Activated T-cell treated with anti-CD3 and anti-CD28 coated beads for 1 hour (primary cell): ENCODE measurements at places on chromosomes 3 and 15.

GRCh38 chr3:72288955-72289691 is 504.2 kb upstream of the PROK2 start:
- DNase-seq: no peak

GRCh38 chr3:34683851-34684250 is 885.4 kb downstream of the PDCD6IP start:
- no peak for DNase-seq

- DNase-seq: no peak
These were observed 199.4 kb downstream of the SATB1 start for GRCh38 chr3:18225709-18226108.

DNA sequence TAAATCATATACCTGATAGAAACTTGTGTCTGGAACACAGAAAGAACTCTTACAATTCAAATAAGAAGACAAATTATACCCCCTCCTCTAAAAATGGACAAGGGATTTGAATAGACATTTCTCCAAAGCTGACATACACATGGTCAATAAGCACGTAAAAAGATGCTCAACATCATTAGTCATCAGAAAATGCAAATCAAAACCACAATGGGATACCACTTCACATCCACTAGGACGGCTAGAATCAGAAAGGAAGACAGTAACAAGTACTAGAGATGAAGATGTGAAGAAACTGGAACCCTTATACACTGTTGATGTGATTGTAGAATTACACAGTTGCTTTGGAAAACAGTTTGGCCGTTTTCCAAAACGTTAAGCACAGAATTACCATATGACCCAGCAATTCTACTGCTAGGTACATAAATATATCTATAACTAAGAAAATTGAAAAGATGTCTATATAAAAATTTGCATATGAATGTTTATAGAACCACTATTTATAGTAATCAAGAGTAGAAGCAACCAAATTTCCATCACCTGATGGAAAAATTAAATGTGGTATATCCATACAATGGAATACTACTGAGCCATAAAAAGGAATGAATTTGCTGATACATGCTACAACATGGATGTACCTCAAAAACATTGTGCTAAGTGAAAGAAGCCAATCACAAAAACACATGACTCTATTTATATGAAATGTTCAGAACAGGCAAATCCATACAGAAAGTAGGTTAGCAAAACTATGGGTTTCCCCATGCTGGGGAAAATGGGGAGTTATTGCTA is 60.8 kb downstream of the GREM1 start:
- DNase-seq: no peak

- no peak for DNase-seq
These were observed 83.2 kb downstream of the NFKBIZ start for GRCh38 chr3:101932326-101933068.

- no peak for DNase-seq
These were observed 71.9 kb downstream of the SSR3 start for GRCh38 chr3:156483002-156483401.

DNA sequence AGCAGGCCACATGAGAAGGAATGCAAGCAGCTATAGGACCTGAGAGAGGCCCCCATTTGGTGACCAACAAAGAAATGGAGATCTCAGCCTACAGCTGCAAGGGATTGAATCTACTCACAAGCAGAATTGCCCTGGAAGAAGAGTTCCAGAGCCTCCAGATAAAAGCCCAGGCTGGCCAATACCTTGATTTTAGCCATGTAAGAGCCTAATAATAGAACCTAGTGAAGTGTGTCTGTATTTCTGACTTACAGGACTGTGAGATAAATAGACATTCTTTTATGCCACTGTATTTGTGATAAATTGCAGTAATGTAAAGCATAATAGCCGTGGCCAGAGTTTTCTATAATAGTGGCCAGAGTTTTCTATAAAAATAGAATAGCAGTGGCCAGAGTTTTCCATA is 254.6 kb downstream of the PYDC2 start:
- no peak for DNase-seq

DNA sequence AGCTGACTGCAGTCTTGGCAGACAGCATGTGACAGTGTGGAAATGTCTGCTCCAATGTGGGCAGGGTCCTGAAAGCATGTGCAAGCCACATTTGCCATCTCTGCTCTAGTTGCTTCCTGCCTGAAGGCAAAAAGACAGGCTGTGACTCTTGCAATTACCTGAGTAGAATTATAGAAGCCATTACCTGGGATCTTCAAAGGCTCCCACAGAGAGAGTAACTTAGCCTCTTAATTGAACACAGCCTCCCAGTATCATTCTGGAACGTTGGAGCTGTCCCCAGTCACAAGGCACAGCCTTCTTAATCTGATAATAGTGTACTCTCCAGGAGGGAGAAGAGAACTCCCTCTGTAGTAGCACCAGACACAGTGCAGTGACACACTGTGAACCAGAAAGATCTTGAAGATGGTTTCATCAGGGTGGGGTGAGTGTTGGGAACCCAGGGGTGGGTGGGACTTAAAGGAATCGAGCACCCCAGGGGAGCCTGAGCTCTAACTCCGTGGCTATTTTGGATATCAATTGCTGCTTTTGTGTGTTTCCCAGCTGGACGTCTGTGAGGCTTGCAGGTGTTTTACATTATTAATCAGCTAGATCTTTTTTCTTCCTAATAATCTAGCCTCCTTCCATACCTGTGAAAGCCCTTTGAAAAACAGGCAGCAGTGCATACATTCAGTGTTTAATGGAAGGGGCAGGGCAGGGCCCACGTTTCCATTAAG is 40.6 kb upstream of the GLCE start:
- DNase-seq: no peak

GRCh38 chr15:58340176-58340575 is 91.6 kb upstream of the LIPC start:
- DNase-seq: no peak

- DNase-seq: no peak
These were observed 27.5 kb downstream of the TRIM69 start for GRCh38 chr15:44763848-44764247.

- no peak for DNase-seq
These were observed 563.3 kb upstream of the GOLIM4 start for GRCh38 chr3:168659015-168659414.

- no peak for DNase-seq
These were observed 782.4 kb upstream of the ROBO1 start for GRCh38 chr3:80550174-80550573.

GRCh38 chr3:113663324-113663750 is 33.1 kb downstream of the USF3 start:
- DNase-seq: no peak

GRCh38 chr3:173660645-173661299 is 263.2 kb downstream of the NLGN1 start:
- no peak for DNase-seq

- no peak for DNase-seq
These were observed 400.0 kb upstream of the C2CD4B start for GRCh38 chr15:62564886-62565633.

DNA sequence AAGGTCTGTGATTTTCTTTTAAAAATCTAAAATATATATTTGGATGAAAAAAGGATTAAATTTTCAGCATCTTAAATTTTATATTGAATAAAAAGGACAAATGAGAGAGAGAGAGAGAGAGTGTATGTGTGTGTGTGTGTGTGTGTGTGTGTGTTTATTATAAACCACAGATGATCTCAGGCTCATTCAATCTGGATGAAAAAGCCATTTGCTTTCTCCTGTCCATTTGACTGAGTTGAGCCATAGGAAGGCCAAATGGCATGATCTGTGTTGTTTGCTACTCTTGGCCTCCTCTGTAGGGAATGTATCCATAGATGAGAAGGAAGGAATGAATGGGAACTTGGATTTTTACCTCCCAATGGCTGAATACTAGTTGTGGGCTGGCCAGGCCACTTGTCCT is 92.5 kb upstream of the MEX3B start:
- no peak for DNase-seq

- no peak for DNase-seq
These were observed 573.6 kb upstream of the GRM7 start for GRCh38 chr3:6287088-6287875.

DNA sequence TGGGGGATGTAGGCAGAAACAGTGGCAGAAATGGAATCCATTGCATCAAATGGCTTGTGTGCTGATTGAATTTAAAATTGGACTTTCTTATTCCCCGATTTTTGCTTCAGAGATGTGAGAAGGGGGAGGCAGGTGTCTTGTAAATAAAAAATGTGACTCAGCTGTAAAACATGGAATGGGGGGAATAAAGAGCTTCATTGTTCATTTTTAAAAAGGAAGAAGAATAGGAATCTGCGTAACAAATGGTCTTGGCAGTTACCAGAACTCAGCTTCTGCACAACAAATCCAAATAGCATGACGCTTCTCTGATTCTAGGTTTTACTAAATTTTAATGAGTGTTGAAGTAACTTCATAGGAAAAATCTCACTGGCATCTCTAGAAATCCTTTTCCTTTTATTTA is 323.9 kb upstream of the GBE1 start:
- no peak for DNase-seq

GRCh38 chr3:39812537-39812936 is 3.1 kb downstream of the MYRIP start:
- no peak for DNase-seq
